ENCODE measurements at places on chromosomes 12 and 14. TPM values are rescaled to one million over a fixed set of nuclear protein-coding genes. Genes with fewer than 3 reads are reported as not detected.

- no peak for DNase-seq
Measured at GRCh38 chr14:59294662-59294992, 106.2 kb downstream of the DAAM1 start.

The CHGA gene
- 1.2 TPM for total RNA-seq

DNA sequence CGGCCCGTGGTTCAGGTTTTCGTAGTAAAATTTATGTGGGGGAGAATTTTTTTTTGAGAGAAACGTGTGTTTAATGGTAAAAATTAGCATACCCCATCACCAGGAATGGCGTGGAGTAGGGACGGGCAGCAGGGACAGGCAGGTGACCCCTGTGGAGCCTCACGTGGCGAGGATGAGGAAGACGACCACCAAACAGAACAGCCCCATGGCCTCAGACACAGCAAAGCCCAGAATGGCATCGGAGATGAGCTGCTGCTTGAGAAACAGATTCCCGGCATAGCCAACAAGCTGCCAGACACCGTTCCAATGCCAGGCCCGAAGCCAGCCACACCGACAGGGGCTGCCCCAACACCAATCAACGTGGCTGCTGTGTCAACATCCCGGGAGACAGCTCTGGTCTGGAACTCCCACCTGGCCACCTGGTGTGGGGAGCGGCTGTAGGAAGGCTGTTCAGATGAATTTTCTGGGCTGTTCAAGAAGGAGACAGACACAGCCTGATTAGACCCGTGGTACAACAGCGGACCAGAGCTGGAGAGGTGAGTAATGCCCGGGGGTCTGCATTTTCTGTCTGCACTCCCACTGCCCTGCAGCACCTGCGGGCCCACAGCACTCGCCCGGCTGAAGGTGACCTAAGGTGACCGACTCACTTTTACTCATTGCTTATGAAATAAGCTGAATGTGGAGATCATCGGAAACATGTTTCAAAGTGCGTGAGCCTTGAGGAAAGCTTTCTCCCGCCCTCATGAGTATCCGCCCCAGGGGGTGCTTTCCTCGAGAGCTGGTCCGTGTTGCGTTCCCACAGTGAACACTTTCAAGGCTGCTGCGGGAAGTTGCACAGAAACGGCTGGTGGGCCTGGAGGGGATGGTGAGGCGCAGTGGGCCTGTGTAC, 10.6 kb downstream of the TMEM121 start:
- no peak for DNase-seq

- no peak for DNase-seq
Measured at GRCh38 chr12:15684896-15685658, 104.1 kb downstream of the EPS8 start.

All from esophagus muscularis mucosa (tissue), 4 donors.